ENCODE measurements at places on chromosomes 12 and 14. TPM values are rescaled to one million over a fixed set of nuclear protein-coding genes. Genes with fewer than 3 reads are reported as not detected.

CRIP2 gene
- 65.9 TPM for total RNA-seq

RPS6KL1 gene
- 16.2 TPM for total RNA-seq

- no peaks in the 10 kb centered on the region for H3K27me3 ChIP-seq
- peak; percentile 81 for DNase-seq
- peaks cover 50% of the 10 kb centered on the region for H3K4me1 ChIP-seq
- H3K4me3 ChIP-seq: no peak overlapping the region
Observed at GRCh38 chr12:122062832-122063693, 15.5 kb upstream of the MLXIP start.

GRCh38 chr12:6372403-6373003 is 2.9 kb downstream of the SCNN1A start:
- peaks cover 54% of the 10 kb centered on the region for H3K4me1 ChIP-seq
- peak overlapping the region; percentile 91 for H3K27ac ChIP-seq

DNA sequence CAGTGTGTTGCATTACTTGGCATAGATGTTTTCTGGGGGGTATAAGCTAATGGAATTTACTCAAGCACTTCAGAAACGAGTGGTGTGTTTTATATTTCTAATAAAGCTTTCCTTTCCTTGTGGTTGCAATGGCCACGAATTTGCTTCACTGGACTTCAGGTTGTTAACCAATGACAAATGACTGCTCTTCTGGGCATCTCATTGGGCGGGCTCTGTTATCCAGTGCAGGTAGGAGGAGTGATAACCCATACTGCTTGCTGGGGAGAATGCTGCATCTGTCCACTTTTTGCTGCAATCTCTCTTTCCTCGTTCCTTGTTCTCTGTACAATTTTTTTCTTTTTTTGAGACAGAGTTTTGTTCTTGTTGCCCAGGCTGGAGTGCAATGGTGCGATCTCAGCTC is 80.0 kb upstream of the RPH3A start:
- no peaks in the 10 kb centered on the region for H3K36me3 ChIP-seq
- H3K4me3 ChIP-seq: no peak overlapping the region
- no peak overlapping the region for H3K27ac ChIP-seq
- H3K4me1 ChIP-seq: no peaks in the 10 kb centered on the region
- H3K27me3 ChIP-seq: no peaks in the 10 kb centered on the region
- DNase-seq: no peak

DNA sequence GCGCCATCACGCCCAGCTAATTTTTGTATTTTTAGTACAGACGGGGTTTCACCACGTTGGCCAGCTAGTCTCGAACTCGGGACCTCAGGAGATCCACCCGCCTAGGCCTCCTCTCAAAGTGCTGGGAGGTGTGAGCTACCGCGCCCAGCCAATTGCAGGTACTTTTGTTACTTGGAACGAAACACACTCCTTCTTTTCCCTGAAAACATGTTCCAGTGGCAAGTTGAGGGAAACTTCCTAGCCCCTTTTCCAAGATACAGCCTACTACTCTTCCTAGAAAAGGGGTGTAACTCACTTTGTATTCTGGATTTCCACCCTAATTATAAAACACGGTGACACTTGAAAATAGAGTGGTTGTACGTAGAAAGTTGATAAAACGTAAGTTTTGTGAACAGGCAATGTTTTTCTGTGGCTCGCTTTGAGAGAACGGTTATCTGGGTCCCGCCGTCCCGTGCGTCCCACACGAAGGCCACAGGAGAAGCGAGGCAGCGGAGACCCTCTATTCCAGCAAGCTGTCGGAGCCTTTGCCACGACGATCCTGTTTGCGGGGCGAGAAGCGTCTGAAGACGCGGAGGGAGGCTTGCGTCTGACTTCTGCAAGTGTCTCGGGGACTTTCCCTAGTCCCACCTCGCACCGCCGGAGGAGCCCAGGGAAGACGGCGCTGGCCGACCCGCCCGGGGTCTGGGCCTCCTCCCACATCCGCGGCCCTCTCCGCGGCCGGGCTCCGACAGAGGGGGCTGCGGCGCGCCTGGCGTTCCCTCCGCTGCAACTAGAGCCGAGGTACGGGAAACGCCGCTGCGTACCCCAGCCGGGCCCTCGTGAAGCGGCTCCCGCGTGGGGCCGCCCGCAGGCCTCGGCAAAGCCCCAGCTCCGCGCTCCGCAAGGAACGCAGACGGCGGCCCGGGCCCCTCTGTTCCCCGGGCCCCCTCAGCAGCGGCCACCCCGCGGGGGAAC is 745 bp downstream of the CDCA4 start:
- H3K27me3 ChIP-seq: no peaks in the 10 kb centered on the region
- peaks cover 32% of the 10 kb centered on the region for H3K4me1 ChIP-seq
- H3K4me3 ChIP-seq: peak overlapping the region; percentile 58
- H3K27ac ChIP-seq: no peak overlapping the region

- H3K36me3 ChIP-seq: no peaks in the 10 kb centered on the region
- no peaks in the 10 kb centered on the region for H3K27me3 ChIP-seq
- no peak for DNase-seq
- H3K4me1 ChIP-seq: no peaks in the 10 kb centered on the region
- no peak overlapping the region for H3K27ac ChIP-seq
Observed at GRCh38 chr14:68694516-68695235, 98.2 kb downstream of the ZFP36L1 start.

DNA sequence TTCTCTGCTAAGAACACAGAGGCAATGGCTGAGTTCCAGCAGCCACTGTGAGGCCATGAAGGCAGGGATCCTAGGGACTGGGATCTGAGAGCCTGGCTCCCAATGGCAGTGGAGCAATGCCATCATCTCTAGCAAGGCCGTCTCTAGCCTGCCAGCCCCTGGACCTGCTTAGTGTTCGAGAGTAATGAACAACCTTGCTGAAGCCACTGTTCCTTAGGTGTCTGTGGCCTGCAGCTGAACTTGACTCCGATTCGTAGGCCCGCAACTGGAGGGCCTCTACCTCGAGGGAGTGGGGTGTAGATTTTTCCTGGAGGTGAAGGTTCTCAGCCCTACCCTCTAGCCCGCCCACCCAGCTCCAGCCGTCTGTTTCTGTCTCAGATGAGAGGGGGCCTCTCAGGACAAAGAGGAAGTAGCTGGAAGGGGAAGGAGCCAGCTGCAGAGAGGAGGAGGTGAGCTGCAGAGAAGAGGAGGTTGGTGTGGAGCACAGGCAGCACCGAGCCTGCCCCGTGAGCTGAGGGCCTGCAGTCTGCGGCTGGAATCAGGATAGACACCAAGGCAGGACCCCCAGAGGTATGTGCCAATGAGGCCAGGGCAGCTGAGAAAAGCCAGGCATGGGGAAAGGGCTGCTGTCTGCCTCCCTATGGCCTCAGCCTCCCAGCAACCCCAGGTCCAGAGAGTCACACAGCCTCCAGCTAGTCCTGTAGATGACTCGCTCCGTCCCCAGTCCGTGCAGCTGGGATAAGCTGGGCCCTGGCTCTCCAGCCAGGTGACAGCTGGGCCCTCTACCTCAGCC is at the start of gene PLD4:
Gene PLD4, plus strand, starts transcription at position 459 of the 793 bp plus-strand sequence. CDS start 2,262 bp downstream, outside the sequence.
- no peaks in the 10 kb centered on the region for H3K27me3 ChIP-seq
- H3K4me3 ChIP-seq: no peak within 1 kb of the TSS
- peaks cover 5% of the 10 kb centered on the region for H3K4me1 ChIP-seq

Measured in body of pancreas (tissue), 4 donors.